ENCODE measurements at places on chromosomes 7 and 10. TPM values are rescaled to one million over a fixed set of nuclear protein-coding genes. Genes with fewer than 3 reads are reported as not detected.

PNLIP gene
- total RNA-seq: not detected

PPP1R3C gene
- 0.94 TPM for total RNA-seq

TSPAN13 gene
- total RNA-seq: 1.0 TPM

DNAH11 gene
- 2.3 TPM for total RNA-seq

DGKB gene
- not detected for total RNA-seq

FAM25C gene
- total RNA-seq: not detected

Data from activated CD8-positive, alpha-beta T cell treated with anti-CD3 and anti-CD28 coated beads for 36 hours (primary cell).